Bronchus fibroblast of lung (primary cell): ENCODE measurements at places on chromosomes 4 and X. TPM values are rescaled to one million over a fixed set of nuclear protein-coding genes. Genes with fewer than 3 reads are reported as not detected.

P2RY4 gene
- total RNA-seq: 0.15 TPM in 1 of 2 replicates, not detected in the other

MND1 gene
- 8.5 and 15.0 TPM in 2 replicates for total RNA-seq

PNMA3 gene
- total RNA-seq: not detected in 2 replicates

SORBS2 gene
- total RNA-seq: 0.45 and 1.3 TPM in 2 replicates

TNIP3 gene
- total RNA-seq: 0.30 and 0.50 TPM in 2 replicates

WDR1 gene
- 243 and 272 TPM in 2 replicates for total RNA-seq

PNMA6F gene
- not detected in 2 replicates for total RNA-seq

CLDN2 gene
- not detected in 2 replicates for total RNA-seq

STK32B gene
- total RNA-seq: 0.59 and 1.0 TPM in 2 replicates

H2BW2 gene
- total RNA-seq: not detected in 2 replicates

UGT2B10 gene
- total RNA-seq: not detected in 2 replicates

RNF175 gene
- 1.3 and 4.6 TPM in 2 replicates for total RNA-seq

TMSB15C gene
- 3.3 and 6.2 TPM in 2 replicates for total RNA-seq

SPANXN5 gene
- total RNA-seq: not detected in 2 replicates

ANKRD50 gene
- total RNA-seq: 6.7 and 8.2 TPM in 2 replicates

SATL1 gene
- not detected in 2 replicates for total RNA-seq

ARSJ gene
- 29.6 and 32.3 TPM in 2 replicates for total RNA-seq

F11 gene
- not detected in 2 replicates for total RNA-seq

ADAMTS3 gene
- 0.84 and 1.2 TPM in 2 replicates for total RNA-seq

UGT2A1 gene
- total RNA-seq: not detected in 2 replicates

CPEB2 gene
- total RNA-seq: 5.5 and 6.4 TPM in 2 replicates

KIF4A gene
- total RNA-seq: 17.7 and 17.8 TPM in 2 replicates

FDCSP gene
- total RNA-seq: 0.67 TPM in 1 of 2 replicates, not detected in the other

GUCY1B1 gene
- 12.0 and 12.9 TPM in 2 replicates for total RNA-seq

CCDC120 gene
- total RNA-seq: 0.50 and 1.5 TPM in 2 replicates

RAP2C gene
- total RNA-seq: 12.0 and 12.9 TPM in 2 replicates

PNMA5 gene
- total RNA-seq: not detected in 2 replicates

UGT2B11 gene
- not detected in 2 replicates for total RNA-seq

TCP11X2 gene
- total RNA-seq: not detected in 2 replicates
